Activated CD8-positive, alpha-beta T cell treated with anti-CD3 and anti-CD28 coated beads for 36 hours (primary cell): ENCODE measurements at places on chromosomes 16 and 17. TPM values are rescaled to one million over a fixed set of nuclear protein-coding genes. Genes with fewer than 3 reads are reported as not detected.
A peak's percentile ranks its signal among the peaks of the same experiment; 100 is the strongest.

- DNase-seq: no peak
- H3K4me3 ChIP-seq: no peak overlapping the region
- H3K36me3 ChIP-seq: no peaks in the 10 kb centered on the region
- no peak overlapping the region for H3K27ac ChIP-seq
- H3K27me3 ChIP-seq: peaks cover 13% of the 10 kb centered on the region
Observed at GRCh38 chr17:913207-913606, 66.4 kb downstream of the NXN start.

- H3K27me3 ChIP-seq: no peaks in the 10 kb centered on the region
- peaks cover 44% of the 10 kb centered on the region for H3K4me1 ChIP-seq
- peaks cover 15% of the 10 kb centered on the region for H3K36me3 ChIP-seq
- H3K27ac ChIP-seq: peak overlapping the region; percentile 41
- H3K4me3 ChIP-seq: no peak overlapping the region
Observed at GRCh38 chr17:57595947-57596695, 149.0 kb downstream of the CCDC182 start.

DNA sequence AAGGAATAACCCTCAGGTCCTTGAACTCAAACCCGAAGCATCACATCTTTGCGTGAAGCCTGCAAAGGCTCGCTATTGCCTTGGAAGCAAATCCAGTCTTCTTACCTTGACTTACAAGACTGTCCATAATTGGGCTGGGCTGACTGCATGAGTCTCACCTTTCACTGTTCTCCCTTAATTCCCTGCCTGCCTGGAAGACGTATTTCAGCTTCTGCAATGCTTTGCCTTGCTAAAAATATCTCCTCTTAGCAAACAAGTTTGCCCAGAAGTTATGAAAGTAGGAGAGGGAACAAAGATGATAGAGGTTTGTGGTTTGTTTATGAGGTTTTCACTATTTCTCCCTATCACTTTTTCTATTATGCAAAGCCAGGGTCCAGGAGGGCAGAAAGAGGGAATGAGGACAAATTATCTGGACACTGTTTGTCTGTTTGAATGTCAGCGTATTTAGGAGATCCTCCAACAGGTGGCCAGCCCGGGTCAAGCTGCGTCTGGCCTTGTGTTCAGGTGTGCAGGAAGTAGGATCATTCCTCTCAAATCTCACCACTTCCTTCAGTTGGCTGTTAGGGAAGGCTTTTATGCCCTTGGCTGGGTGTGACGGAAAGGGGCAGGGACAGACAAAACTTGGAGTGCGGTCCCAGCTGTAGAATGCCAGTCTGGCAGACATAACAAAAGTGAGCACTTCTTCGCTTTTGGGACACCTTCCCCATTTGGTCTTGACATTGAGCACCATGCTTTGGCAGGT, 488.9 kb downstream of the CDH13 start:
- no peaks in the 10 kb centered on the region for H3K27me3 ChIP-seq
- H3K27ac ChIP-seq: no peak overlapping the region
- H3K4me1 ChIP-seq: no peaks in the 10 kb centered on the region

GRCh38 chr16:794091-794822, 5.8 kb downstream of the CHTF18 start:
- H3K4me1 ChIP-seq: peaks cover 9% of the 10 kb centered on the region
- no peak for DNase-seq
- H3K36me3 ChIP-seq: peaks cover 32% of the 10 kb centered on the region
- no peak overlapping the region for H3K27ac ChIP-seq

GRCh38 chr17:10226930-10227695, 28.7 kb upstream of the GAS7 start:
- H3K36me3 ChIP-seq: no peaks in the 10 kb centered on the region
- no peak overlapping the region for H3K4me3 ChIP-seq
- no peaks in the 10 kb centered on the region for H3K4me1 ChIP-seq
- no peaks in the 10 kb centered on the region for H3K27me3 ChIP-seq
- DNase-seq: peak; percentile 75

- peak overlapping the region; percentile 78 for H3K27ac ChIP-seq
- H3K27me3 ChIP-seq: no peaks in the 10 kb centered on the region
- DNase-seq: peak; percentile 49
- H3K36me3 ChIP-seq: peaks cover 7% of the 10 kb centered on the region
- peak overlapping the region; percentile 94 for H3K4me3 ChIP-seq
- H3K4me1 ChIP-seq: peaks cover 37% of the 10 kb centered on the region
Observed at GRCh38 chr17:18257268-18257981, 1.1 kb downstream of the FLII start.

GRCh38 chr17:31488982-31489294, 97.5 kb downstream of the RAB11FIP4 start:
- H3K4me3 ChIP-seq: peak overlapping the region; percentile 92
- H3K27me3 ChIP-seq: no peaks in the 10 kb centered on the region

GRCh38 chr16:31435341-31436220, 7.0 kb downstream of the ZNF843 start:
- peaks cover 20% of the 10 kb centered on the region for H3K4me1 ChIP-seq
- no peaks in the 10 kb centered on the region for H3K36me3 ChIP-seq
- no peak for DNase-seq
- no peak overlapping the region for H3K27ac ChIP-seq
- H3K4me3 ChIP-seq: no peak overlapping the region
- H3K27me3 ChIP-seq: peaks cover 1% of the 10 kb centered on the region

- H3K36me3 ChIP-seq: peaks cover 11% of the 10 kb centered on the region
- H3K27me3 ChIP-seq: no peaks in the 10 kb centered on the region
- peaks cover 50% of the 10 kb centered on the region for H3K4me1 ChIP-seq
- DNase-seq: peak; percentile 64
- H3K4me3 ChIP-seq: no peak overlapping the region
Observed at GRCh38 chr16:68229431-68230175, 6.3 kb downstream of the ESRP2 start.

GRCh38 chr17:28471531-28472342, 1.7 kb upstream of the SLC13A2 start:
- H3K36me3 ChIP-seq: no peaks in the 10 kb centered on the region
- no peak overlapping the region for H3K4me3 ChIP-seq
- H3K27ac ChIP-seq: no peak overlapping the region
- no peak for DNase-seq
- no peaks in the 10 kb centered on the region for H3K27me3 ChIP-seq
- peaks cover 20% of the 10 kb centered on the region for H3K4me1 ChIP-seq

GRCh38 chr17:47884905-47885730, 10.9 kb upstream of the SP2 start:
- H3K36me3 ChIP-seq: no peaks in the 10 kb centered on the region
- H3K27me3 ChIP-seq: no peaks in the 10 kb centered on the region
- no peak overlapping the region for H3K27ac ChIP-seq
- H3K4me3 ChIP-seq: no peak overlapping the region
- H3K4me1 ChIP-seq: peaks cover 22% of the 10 kb centered on the region
- DNase-seq: no peak

DNA sequence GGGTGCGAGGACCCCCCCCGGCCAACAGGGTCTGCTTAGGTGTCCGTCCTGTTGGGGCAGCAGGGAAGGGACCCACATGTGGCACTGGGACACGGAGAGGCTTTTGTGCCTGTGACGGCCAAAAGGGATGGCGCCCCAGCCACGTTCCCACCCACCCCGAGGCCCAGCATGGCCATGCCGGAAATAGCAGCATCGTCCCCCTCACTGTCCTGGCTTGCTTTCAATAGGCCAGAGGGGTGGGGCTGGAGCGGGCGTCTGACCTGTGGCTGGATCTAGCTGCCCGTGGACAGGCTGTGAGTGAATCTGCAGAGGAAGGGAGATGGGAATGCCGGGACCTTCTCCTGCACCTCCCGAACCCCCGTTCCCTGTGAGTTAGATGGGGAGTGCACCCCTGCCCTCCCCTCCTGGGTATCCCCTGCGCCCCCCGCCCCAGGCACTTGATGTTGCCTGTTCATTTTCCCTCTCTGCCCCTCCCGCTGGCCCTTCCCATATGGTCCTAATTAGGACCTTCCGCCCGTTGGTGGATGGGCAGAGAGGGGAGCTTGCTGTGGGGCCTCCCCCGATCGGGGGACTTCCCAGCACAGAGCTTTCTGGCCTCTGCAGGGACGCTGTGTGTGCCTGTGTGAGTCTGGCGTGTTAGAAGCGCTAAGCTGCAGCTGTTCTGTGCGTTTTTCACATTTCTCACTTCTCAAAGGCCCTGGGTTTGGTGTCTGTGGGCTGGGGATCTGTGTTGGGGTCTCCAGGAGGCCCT, 292.8 kb downstream of the SEC14L1 start:
- H3K27ac ChIP-seq: peak overlapping the region; percentile 91
- peaks cover 83% of the 10 kb centered on the region for H3K4me1 ChIP-seq
- DNase-seq: peak; percentile 78
- peaks cover 29% of the 10 kb centered on the region for H3K36me3 ChIP-seq

DNA sequence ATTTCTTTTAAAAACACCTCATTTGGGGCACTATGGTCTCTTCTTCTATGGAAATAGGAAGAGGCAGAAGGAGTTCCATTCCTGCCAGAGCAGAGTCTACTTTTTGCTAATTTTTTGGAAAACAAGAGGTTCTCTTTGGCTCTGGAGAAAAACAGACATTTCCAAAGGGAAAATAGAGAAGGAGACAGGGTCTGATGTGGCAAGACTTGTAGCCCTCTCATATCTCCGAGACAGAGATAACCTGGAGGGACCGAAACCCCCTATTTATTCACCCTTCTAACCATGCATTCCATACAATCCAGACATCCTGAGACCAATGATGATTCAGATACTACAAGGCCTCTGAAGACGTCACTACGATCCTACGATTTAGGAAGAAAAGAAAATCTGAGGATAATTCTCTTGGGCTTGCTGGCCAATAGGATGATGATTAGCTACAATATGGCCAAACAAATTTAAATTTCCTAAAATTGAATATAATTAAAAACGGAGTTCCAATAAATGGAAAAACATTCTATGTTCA, 70.2 kb downstream of the HIC1 start:
- no peak overlapping the region for H3K4me3 ChIP-seq
- H3K27ac ChIP-seq: no peak overlapping the region
- H3K36me3 ChIP-seq: peaks cover 6% of the 10 kb centered on the region
- peaks cover 20% of the 10 kb centered on the region for H3K4me1 ChIP-seq

GRCh38 chr17:3256575-3256974, 41.6 kb downstream of the OR3A1 start:
- no peak overlapping the region for H3K4me3 ChIP-seq
- H3K27ac ChIP-seq: no peak overlapping the region
- no peaks in the 10 kb centered on the region for H3K36me3 ChIP-seq
- H3K27me3 ChIP-seq: peaks cover 1% of the 10 kb centered on the region
- no peaks in the 10 kb centered on the region for H3K4me1 ChIP-seq
- DNase-seq: no peak

DNA sequence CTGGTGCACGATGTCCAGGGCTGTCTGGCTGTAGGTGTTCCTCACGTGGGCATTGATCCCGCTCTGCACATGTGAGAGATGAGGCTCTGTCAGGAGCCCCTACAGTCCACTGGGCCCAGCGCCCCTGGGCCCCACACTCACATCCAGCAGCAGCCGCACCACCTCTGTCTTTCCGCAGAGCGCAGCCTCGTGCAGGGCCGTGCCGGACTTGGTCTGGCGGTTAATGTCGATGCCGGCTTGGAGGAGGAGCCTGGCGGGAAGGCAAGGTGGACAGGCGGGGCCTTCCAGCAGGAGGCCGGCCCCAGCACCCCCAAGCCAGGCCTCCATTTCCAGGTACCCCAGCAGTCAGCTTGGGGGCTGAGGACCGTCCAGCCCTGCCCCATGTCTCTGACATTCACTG, 9.2 kb downstream of the CASKIN1 start:
- no peak overlapping the region for H3K4me3 ChIP-seq
- no peaks in the 10 kb centered on the region for H3K36me3 ChIP-seq
- H3K27ac ChIP-seq: no peak overlapping the region
- no peak for DNase-seq

DNA sequence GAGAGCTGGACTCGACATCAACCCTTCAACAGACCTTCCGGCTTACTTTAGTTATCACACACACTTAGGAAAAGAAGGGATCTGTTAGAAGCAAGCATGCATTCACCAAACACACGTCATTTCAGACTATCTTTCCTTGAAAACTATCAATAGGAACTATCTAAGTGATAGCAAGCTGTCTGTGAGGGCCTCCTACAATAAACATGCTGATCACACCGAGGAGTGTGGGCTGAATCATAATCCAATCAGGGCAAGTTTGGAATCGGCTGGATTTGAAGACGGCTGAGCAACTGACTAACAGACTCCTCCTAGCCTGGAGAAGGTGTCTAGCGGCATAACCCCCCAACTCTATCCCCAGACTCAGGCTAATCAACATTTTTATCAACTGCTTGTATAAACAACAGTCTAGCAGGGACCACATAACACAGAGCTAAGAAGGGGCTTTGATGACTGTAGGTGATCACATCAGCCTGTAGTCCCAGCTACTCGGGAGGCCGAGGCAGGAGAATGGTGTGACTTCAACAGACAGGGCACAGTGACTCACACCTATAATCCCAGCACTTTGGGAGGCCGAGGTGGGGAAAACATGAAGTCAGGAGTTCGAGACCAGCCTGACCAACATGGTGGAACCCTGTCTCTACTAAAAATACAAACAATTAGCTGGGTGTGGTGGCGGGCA, 14.1 kb downstream of the NXN start:
- DNase-seq: no peak
- peaks cover 2% of the 10 kb centered on the region for H3K4me1 ChIP-seq
- peaks cover 37% of the 10 kb centered on the region for H3K27me3 ChIP-seq
- H3K27ac ChIP-seq: no peak overlapping the region
- H3K36me3 ChIP-seq: no peaks in the 10 kb centered on the region

GRCh38 chr16:48526058-48526957, 83.7 kb downstream of the N4BP1 start:
- no peak overlapping the region for H3K27ac ChIP-seq
- no peaks in the 10 kb centered on the region for H3K27me3 ChIP-seq
- H3K4me1 ChIP-seq: peaks cover 2% of the 10 kb centered on the region
- H3K4me3 ChIP-seq: no peak overlapping the region

LGALS9C gene
- total RNA-seq: not detected

GCGR gene
- total RNA-seq: not detected

SPATA22 gene
- not detected for total RNA-seq

PFN1 gene
- total RNA-seq: 1,759 TPM

CRYM gene
- total RNA-seq: not detected
